ENCODE measurements at places on chromosomes 11 and 22. TPM values are rescaled to one million over a fixed set of nuclear protein-coding genes. Genes with fewer than 3 reads are reported as not detected.

TRPM5 gene
- 7.2 TPM for total RNA-seq

DNA sequence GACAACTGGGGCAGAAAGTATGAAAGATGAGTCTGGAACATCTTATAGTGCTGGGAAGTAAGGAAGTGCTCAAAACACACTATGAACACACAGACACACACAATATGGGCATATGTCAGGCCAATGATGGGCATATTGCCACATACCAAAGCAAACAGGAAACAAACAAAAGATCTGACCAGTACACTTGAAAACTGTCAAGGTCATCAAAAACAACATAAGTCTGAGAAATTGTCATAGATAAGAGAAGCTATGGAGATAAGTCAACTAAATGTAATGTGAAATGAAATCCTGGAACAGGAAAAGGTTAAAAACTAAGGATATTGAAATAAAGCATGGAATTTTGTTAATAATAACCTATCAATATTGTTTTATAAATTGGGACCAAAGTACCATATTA is 46.4 kb downstream of the GUCY1A2 start:
- no peak for DNase-seq

OR52I1 gene
- total RNA-seq: not detected

DNA sequence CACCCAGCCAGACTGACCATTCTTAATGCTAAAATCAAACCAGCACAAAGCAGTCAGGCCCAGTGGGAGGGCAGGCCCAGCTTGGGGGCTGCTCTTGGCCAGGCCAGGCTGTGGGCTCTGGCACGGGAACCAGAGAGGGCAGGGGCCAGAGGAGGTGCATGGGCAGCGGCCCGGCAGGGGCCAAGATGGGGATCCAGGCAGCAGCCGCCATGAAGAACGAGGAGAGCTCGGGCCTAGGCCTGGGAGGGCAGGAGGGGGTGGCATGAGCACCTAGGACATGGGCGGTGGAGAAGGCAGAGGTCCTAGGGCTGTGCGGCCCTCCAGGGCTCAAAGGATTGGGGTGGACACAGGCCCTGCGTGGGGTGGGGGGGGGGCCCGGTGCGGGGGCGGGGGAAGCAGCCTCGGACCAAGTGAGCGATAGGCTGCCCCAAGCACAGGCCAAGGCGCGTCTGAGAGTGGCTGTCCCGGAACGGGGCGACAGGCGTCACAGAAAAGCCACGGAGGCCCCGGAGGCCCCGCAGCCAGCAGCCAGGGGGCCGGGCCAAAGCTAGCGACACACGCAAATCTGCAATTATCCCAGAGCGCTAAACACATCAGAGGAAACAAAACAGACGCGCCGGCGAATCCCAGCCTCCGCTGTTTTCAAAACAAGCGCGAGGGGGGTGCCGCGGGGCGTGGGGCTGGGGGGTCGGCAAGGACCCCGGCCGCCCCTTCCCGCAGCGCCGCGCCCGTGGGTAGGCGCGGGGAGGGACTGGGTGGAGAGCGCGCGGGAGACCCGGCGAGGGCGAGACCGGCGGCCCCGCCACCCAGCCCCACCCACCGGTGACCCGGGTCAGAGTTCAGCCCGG is 8.3 kb downstream of the PLXNB2 start:
- no peak for DNase-seq

- DNase-seq: no peak
These were observed 14.0 kb downstream of the CD6 start for GRCh38 chr11:60985501-60985900.
